Progenitor cell of endocrine pancreas (in vitro differentiated cells): ENCODE measurements at places on chromosomes 11 and 22.

DNA sequence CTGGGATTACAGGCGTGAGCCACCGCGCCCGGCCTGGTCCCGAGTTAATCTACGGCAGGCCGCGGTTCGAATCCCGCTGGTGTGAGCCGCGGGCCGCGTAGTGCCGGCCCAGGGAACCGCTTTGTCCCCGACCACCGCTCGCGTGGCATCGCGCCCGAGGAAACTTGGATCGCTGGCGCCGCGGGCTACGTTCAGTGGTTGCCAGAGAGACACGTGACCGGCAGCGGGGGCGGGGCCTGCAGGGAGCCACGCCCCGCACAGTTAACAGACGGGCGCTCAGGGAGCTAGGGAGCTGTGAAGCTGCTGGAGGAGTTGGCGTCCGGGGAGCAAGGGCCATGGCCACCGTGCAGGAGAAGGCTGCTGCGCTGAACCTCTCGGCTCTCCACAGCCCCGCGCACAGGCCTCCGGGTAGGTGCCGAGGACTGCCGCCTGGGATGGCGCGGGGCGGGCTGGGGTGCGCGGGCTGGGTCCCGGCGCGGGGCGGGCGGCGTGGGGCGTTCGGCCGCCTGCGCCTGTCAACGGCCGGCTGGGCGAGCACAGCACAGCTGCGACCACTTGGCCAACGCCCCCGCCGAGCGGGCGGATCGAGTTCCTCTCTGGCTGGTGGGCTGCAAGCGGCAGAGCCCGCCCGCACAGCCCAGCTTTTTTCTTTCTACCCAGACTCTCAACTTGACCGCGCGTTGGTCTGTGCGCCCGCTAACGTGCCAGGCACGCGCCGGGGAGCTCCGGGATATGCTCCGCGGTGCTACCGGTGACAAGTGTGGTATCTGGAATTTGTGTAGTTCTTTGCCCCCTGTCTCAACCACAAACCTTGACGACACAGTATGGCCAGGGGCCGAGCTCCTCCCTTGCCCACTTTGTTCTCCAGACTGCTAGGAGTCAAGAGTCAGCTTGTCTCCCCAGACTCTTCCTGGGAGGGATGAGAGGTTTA is at the start of gene DEPDC7:
DEPDC7 (plus strand) TSS at position 258 of the 931 bp plus-strand sequence; CDS start at position 336, 78 bp downstream.
- peaks cover 8% of the 10 kb centered on the region for H3K4me1 ChIP-seq
- H3K36me3 ChIP-seq, result no peaks in the 10 kb centered on the region
- peak within 1 kb of the TSS; percentile 75 for H3K4me3 ChIP-seq
- DNase-seq, result peak; percentile 74
- H3K27me3 ChIP-seq, result peaks cover 37% of the 10 kb centered on the region

- H3K27ac ChIP-seq, result no peak overlapping the region
- no peak for DNase-seq
- H3K4me1 ChIP-seq, result no peaks in the 10 kb centered on the region
Measured at GRCh38 chr11:11491589-11491988, 130.2 kb downstream of the GALNT18 start.

DNA sequence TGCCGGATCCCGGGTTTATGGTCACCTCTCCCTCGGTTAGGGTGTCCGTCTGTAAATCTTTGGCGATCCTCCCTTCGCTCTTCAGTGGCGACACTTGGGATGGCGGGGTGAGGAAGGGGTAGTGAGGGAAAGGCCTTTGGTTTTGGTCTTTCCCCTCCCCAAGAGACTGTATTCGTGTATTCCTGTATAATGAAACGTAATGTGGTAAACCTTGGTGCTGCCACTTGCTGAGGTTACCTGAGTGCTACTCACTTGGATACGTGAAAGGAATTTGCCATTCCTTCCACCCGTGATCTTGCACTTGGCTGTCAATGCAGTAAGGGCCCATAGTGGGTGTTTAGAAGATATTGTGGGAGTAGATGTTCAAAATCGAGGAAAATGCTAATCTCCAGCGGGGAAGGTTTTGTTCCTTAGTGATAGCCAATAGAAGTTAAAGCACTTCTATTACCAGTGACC is 578 bp upstream of the NUP160 start:
- H3K27me3 ChIP-seq, result no peaks in the 10 kb centered on the region
- H3K27ac ChIP-seq, result peak overlapping the region; percentile 100
- no peak for DNase-seq
- peaks cover 8% of the 10 kb centered on the region for H3K36me3 ChIP-seq

GRCh38 chr22:17199003-17199731 is 20.1 kb downstream of the ADA2 start:
- H3K4me1 ChIP-seq, result peaks cover 25% of the 10 kb centered on the region
- H3K27me3 ChIP-seq, result no peaks in the 10 kb centered on the region
- peak overlapping the region; percentile 99 for H3K27ac ChIP-seq
- DNase-seq, result peak; percentile 21
- peaks cover 2% of the 10 kb centered on the region for H3K36me3 ChIP-seq
